ENCODE measurements at places on chromosomes 1 and 21.

- DNase-seq, result no peak
Measured at GRCh38 chr1:17007121-17007520, 4.6 kb downstream of the ATP13A2 start.

- no peak for DNase-seq
Measured at GRCh38 chr1:200899954-200900867, 5.5 kb downstream of the INAVA start.

DNA sequence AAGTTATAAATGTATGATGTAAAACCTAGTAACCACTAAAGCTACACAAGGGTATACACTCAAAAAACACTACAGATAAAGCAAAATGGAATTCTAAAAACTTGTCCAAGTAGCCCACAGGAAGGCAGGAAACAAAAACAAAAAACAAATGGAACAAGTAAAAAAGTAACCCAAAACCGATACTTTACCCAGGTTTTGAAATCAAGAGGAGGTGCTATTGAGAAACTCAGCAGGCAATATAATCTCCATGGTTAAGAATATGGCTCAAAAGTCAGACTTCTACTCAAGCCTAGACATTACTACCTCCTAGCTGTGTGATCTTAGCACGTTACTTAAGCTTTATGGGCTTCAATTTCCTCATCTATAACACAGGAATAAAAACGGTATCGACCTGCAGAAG lies 13.3 kb downstream of the RBBP5 start:
- no peak for DNase-seq

GRCh38 chr1:39822146-39822545 lies 33.5 kb upstream of the BMP8B start:
- DNase-seq, result no peak

- no peak for DNase-seq
Measured at GRCh38 chr1:224861339-224861716, 68.1 kb upstream of the DNAH14 start.

- no peak for DNase-seq
Measured at GRCh38 chr1:1928231-1929101, 9.4 kb upstream of the TMEM52 start.

DNA sequence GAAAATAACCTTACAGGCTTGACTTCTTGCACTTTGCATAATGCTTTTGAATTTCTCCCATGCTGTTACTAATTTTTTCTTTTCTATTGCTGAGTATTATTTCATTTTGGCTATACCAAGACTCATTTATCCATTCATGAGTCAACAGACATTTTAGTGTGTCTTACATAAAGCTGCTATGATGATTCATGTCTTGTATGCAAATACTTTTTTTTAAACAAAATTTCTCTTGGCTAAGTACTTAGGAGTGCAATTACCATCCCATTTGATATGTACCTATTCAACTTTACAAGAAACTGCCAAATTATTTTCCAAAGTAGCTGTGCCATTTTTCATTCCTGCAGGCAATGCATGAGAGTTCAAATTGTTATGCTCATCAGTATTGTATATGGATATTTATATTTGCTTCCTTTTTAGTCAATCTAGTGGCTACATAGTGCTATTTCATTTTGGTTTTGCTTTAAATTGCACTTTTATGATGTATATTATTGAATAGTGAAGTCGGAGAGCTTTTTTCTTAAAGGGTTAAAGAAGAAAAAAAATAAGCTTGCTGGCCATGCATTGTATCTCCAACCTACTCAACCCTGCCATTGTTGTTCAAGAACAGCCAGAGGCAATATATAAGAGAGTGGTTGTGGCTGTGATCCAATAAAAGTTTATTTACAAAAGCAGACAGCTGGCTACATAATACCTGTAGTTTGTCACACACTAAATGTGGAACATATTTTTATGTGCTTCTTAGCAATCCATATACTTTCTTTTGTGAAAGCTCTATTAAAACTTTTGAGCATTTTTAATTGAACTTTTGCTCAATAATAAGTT lies 862.8 kb downstream of the KCNT2 start:
- DNase-seq, result no peak
